ENCODE measurements at places on chromosomes 5 and 9.

GRCh38 chr9:589723-590122 is 251.8 kb upstream of the DMRT1 start:
- DNase-seq = no peak

GRCh38 chr9:74762950-74763349 is 124.8 kb downstream of the TRPM6 start:
- DNase-seq = no peak

DNA sequence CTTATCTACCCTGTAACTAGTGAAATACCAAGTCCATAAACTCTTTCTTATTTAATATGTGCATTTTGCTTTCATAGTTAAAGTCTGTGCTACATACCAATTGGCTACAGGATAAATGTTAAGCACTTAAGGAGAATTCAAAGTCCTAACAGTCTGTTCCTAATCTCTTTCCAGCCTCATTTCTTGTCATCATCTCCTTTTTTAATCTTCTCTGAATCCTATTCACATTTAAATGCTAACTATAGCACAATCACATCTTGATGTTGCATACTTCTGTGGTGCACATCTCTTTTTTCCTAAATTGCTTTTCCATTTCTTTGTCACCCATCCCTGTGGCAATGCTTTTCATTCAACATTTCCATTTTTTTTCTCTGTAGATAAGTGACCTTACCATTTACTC is 996.1 kb upstream of the TYRP1 start:
- no peak for DNase-seq

- no peak for DNase-seq
Measured at GRCh38 chr5:58201922-58202648, 257.8 kb downstream of the PLK2 start.

DNA sequence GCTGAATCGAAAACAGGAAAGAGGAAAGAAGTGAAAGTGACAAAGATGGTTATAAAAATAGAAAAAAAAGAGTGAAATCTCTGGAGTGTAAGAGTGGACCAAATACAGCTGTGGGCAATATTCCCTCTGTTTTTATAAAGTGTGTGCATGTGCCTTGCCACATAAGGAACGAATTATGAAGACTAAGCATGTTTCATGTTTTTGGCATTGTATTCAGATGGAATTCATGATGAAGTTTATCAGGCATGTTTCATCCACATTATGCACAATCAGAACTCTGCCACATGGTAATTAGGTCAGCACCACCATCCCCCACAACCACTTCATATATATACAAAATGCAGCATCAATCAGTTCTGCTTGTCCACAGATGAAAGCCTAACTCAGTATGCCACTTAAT is 348.0 kb downstream of the ZNF608 start:
- DNase-seq = no peak

DNA sequence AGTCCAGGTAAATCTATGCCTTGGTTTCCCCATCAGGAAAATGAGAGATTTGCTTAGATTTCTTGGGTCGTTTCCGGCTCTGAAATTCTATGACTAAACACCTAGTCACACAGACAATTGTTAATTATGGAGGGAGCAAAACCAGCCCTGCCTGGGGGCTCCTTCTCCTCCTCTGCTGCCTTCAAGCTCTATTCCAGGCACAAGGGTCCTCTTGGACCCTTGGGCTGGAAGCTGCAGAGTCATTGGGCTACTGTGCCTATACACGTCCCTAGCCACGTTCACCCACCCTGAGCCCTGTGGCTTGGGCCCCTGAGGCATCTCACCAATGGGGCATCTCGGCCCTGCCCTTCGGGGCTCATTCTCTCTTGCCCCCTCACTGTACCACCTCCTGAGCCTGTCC is 73.8 kb upstream of the TBC1D2 start:
- DNase-seq = no peak

DNA sequence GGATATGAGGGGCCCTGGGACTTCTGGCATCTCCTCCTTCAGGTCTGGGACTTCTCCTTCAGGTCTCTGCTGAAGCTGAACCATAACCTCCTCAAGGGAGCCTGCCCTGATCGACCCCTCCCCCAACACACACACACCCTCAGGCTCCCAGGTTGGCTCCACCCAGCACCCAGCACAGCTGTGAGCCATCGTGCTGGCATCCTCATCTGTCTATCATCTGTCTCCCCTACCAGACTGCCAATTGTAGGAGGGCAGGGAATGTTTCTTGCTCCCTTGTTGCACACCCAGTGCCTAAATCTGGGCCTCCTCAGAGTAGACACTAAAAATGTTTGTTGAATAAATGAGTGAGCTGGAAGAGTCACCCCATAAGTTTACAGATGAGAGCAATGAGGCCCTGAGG is 71.4 kb downstream of the LRSAM1 start:
- no peak for DNase-seq
